ENCODE measurements at places on chromosomes 3 and 15. TPM values are rescaled to one million over a fixed set of nuclear protein-coding genes. Genes with fewer than 3 reads are reported as not detected.

- DNase-seq = no peak
- H3K27me3 ChIP-seq = no peaks in the 10 kb centered on the region
- peaks cover 8% of the 10 kb centered on the region for H3K36me3 ChIP-seq
- H3K4me1 ChIP-seq = peaks cover 26% of the 10 kb centered on the region
- no peak overlapping the region for H3K4me3 ChIP-seq
These were observed 12.9 kb downstream of the VPS13C start for GRCh38 chr15:62047282-62047827.

The ITIH1 gene
- not detected for total RNA-seq

The LTF gene
- total RNA-seq = not detected

The LRRC49 gene
- total RNA-seq = not detected

DNA sequence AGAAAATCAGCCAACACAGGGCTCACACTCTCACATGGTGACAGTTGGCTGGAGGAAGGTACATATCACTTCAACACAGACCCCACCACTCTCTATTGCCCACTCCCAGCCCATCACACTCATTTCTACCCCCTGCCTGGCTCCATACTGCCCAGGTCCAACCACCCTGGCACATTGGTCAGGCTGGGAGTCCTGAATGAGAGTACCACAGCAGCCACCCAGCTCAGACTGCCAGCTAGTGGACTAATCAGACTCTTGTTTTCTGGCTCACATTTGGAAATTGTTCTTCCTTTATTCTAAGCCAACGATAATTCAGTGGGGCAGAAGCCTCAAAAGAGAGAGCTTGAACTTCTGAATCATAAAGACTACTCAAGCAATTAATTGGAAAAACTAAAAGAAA, 20.0 kb downstream of the MRPL46 start:
- no peak overlapping the region for H3K4me3 ChIP-seq
- H3K4me1 ChIP-seq = peaks cover 2% of the 10 kb centered on the region
- no peaks in the 10 kb centered on the region for H3K36me3 ChIP-seq
- peaks cover 21% of the 10 kb centered on the region for H3K27me3 ChIP-seq

The PIERCE2 gene
- not detected for total RNA-seq

- no peaks in the 10 kb centered on the region for H3K27me3 ChIP-seq
- no peaks in the 10 kb centered on the region for H3K4me1 ChIP-seq
These were observed 157.4 kb upstream of the NPHP3 start for GRCh38 chr3:132879656-132880055.
